Stimulated activated CD8-positive, alpha-beta memory T cell treated with anti-CD3 and anti-CD28 coated beads, Interleukin-12 subunit alpha, Interleukin-12 subunit beta, amount 100 ng/mL, for 1 hour (primary cell): ENCODE measurements at places on chromosomes 13 and 19.

DNA sequence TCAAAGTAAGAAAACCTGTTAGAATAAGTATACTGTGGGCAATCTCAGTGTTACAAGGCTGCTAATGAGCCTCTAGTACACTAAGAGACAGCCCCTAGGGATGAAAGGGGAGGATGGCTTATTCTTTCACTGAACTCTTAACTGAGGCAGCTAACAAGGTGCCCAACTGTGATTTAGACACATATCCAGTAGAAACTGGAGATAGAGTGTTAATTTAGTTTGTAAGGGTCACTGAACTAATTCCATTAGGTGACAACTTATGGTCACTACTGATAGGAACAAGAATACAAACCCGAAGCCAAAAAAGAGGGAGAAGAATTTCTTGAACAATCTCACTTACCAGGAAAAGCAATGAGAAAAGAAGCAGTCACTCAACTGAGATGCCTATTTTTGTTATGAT, 1010.6 kb downstream of the PCDH9 start:
- no peak for DNase-seq

GRCh38 chr13:39119422-39119821, 81.2 kb downstream of the NHLRC3 start:
- no peak for DNase-seq

DNA sequence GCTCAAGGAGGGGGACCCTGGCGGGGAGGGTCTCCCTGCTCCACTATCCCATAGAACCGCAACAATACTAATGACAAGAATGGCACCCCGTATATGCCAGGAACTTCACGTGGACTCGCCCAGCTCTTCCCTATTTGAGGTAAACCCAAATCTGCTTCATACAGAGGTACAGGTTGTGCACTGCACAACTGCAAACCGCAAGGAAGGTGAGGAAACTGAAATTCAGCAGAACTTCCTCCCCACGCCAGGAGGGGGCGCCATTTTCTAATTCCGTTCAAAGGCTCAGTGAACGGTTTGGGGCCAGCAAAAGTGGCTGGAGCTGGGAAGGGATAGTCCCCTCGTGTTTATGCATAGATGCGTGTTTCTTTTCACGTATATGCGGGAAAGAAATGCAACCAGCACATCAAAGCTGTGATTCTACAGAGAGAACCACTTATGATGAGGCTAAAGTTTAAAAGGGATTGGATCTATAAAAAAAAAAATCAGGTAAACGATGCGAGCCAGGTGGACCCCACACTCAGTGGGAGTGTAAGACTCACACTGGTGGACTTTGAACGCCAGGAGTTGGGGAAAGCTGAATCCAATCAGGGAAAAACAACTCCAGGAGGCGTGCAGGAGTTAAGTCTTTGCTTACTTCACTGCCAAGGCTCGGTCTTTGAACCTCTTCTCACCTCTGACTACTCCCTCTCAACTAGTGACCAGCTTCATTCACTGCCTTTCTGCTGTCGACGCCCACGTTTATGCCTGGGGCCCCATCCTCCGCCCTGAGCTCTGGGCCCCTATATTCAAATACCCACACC, 20.3 kb downstream of the C19orf81 start:
- peak; percentile 8 for DNase-seq

GRCh38 chr13:51292000-51292565, 47.4 kb upstream of the SERPINE3 start:
- no peak for DNase-seq
